ENCODE measurements at places on chromosomes 12 and 14.

DNA sequence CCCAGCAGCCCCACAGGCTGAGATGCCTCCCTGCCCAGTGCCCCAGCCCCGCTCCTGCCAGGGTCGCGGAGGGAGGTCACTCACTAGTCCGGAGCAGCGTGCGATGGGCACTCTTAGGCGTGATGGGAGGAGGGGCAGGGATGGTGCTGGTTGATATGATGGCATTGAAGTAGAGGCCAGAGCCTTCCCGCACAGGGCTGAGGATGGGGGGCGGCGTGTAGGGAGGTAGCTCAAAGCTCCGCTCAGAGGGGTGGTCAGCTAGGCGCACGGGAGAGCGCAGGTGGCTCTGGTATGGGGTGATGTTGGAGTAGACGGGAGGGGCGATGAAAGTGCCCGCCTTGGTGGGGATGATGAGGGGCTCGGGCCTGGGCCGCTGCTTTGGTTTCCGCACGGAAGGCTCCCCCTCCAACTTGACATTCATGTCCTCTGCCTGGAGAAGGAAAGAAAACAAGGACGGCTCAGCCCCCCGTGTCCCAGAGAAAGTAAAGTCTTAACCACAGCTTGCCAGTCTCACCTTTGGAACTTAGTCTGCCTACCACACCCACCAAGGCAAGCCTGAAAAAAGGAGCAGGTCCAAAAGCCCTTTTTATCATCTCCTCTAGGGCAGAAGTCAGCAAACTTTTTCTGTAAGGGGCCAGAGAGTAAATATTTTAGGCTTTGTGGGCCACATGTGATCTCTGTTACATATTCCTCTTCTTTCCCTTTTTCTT is 15.5 kb upstream of the PNMA1 start:
- DNase-seq: no peak

DNA sequence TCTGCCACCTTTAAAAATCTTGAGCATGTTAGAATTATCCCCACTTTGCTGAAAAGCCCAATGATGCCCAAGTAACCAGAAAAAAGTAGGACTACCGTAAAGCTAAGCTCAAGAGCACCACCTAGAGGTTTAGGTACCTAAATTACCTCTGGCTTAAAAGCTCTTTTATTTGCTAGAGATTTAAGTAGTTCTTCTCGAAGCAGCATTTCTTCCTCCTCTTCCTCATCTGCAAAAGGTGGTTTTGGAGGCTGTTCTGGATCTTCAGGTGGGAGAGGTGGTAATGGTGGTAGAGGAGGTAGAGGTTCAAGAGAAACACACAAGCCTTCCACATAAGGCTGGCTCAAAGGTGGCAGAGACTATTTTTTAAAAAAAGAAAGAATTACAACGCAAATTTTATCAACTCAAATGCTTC is 26.9 kb downstream of the ZFC3H1 start:
- DNase-seq: peak; percentile 58

- DNase-seq: peak; percentile 67
Measured at GRCh38 chr12:122961531-122962329, 4.5 kb downstream of the ABCB9 start.

- DNase-seq: no peak
Measured at GRCh38 chr12:68633614-68634558, 23.2 kb downstream of the RAP1B start.

DNA sequence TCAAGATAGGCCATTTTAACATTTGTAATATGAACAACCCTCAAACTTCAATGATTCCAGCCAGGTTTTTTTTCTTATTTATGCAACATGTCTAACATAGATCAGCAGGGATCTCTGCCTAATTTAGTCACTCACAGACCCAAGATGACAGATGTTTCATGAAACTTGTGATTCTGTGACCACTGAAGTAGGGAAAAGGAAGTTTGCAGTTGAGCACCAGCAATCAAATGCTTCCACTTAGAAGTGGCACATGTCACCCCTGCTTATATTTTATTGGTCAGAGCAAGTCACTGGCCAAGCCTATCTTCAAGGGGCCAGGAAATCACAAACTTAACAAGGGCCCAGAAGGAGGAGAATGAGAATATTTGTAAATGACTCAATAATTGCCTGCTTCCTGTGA is 150.6 kb downstream of the BCAT1 start:
- DNase-seq: peak; percentile 78

DNA sequence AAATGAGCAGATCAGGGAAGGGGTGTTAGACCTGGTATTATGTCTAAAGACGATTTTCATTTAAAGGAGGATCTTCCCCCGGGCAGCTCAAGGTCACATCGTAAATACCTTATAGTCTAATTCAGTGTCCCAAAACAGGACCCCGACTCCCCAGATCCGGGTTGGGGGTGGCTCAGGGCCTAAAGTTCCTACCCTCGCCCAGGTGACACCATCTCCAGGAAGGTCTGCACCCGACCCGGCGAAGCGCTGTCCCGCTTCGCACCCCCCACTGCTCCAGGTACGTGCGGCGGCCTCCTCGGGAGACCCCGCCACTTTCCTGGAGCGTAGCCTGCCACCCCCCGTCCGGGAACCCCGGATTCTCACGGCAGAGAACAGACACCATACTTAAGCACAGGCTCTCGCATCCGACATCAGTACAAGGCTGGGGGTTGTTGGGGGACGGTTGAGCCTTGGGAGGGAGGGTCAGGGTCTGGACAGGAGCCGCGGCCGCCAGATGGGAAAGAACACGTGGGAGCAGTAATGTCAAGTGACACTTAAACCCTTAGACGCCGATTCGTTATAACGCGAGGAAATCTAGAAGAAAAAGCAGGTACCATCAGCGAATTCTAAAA is 556 bp downstream of the TIMM9 start:
- DNase-seq: peak; percentile 63

- no peak for DNase-seq
Measured at GRCh38 chr14:103436533-103436932, 51.3 kb downstream of the MARK3 start.

DNA sequence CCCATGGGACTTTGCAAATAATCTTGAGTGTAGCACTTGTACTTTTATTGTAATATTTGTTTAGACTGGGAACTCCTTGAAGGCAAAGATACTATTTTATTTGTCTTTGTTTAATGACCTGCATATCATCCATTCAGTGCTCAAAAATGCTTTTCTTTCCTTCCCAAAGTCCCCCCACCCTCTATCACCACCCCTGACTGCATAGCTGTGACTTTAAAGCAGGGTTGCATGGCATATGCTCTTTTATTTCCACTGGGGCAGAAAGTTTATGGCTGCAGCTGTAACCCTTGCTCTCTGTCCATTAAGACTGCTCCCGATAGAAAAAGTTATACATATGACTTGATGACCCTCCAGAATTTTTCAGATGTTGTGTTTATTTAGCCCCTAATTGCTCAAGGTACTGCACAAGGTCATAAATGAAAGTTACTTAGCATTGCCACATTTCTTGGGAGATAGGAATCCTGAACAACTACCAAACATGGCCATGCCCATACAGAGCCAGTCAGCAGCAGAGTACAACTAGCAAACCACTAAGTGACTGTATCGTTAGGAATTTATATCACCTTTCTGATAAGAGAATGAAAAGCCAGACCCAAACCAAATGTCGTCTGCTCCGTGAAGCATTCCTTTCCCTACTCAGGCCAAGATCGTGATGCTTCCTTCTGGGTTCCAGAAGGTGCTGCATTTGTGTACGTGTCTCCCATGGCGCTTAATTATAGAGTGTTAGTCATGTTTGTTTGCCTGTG is 114.3 kb downstream of the DIP2B start:
- no peak for DNase-seq

DNA sequence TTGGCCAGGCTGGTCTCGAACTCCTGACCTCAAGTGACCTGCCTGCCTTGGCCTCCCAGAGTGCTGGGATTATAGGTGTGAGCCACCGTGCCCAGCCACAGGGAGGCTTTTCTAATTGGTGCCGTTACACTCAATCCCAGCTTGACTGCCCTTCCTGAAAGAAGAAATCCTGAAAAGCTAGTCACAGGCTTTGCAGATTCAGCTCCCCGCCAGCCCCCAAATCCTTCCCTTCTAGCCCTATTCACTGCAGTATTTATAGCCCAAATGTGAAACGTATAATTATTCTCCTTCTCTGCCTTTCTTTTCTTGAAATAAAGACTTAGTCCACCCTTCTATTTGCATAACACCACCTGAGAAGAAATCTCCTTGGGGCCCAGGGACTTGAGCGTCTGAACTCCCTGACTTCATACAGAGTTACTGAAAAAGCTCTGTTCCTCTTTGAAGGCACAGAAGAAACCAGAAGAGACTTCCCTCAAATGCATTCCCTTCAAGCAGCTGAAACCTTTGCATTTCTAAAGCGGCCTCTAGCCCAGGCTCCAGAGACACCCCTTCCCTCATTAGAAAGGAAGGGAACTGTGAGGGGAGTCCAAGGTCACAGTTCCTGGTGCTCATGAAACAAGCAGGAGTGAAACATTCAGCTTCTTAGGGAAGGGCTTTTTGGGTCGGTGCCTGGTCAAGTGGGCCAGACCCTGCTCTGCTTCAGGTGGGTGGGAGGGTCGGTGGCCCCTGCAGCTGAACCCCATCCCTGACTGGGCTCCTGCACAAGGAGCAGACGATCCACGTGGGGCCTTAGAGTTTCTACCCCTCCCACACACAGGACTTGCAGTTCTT is 42.3 kb upstream of the BATF start:
- no peak for DNase-seq

DNA sequence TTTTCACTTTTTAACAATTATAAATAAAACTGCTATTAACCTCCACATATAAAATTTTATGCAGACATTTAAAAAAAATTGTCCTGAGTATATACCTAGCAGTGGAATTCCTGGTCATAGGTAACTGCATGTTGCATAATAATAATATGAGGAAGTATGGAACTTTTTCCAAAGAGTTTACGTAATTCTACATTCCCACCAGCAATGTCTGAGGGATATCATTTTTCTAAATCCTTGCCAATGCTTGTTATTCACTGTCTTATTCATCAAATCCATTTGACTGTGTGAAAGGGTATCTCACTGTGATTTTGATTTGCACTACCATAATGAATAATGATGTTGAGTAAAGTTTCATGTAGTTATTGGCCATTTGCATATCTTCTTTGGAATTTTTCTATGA is 393.8 kb downstream of the LRFN5 start:
- no peak for DNase-seq

DNA sequence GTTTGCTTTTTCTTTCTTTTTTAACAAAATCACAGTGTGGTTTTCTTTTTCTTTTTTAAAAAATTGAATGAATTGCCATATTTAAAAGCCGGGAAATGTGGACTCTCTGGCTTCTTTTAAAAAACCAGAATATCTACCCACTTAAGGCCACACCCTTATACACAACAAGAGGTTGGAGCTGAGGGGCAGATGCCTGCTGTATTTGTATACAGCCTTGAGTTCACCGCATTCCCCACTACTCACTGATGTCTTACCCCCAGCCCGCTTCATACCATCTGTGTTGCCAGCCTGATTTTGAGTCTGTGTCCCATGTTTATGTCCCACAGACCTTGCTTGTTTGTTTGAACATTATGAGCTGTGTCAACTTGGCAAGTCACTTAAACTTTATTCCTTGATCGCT is 14.3 kb downstream of the JDP2 start:
- no peak for DNase-seq

GRCh38 chr12:20101046-20101445 is 267.3 kb upstream of the PDE3A start:
- no peak for DNase-seq

DNA sequence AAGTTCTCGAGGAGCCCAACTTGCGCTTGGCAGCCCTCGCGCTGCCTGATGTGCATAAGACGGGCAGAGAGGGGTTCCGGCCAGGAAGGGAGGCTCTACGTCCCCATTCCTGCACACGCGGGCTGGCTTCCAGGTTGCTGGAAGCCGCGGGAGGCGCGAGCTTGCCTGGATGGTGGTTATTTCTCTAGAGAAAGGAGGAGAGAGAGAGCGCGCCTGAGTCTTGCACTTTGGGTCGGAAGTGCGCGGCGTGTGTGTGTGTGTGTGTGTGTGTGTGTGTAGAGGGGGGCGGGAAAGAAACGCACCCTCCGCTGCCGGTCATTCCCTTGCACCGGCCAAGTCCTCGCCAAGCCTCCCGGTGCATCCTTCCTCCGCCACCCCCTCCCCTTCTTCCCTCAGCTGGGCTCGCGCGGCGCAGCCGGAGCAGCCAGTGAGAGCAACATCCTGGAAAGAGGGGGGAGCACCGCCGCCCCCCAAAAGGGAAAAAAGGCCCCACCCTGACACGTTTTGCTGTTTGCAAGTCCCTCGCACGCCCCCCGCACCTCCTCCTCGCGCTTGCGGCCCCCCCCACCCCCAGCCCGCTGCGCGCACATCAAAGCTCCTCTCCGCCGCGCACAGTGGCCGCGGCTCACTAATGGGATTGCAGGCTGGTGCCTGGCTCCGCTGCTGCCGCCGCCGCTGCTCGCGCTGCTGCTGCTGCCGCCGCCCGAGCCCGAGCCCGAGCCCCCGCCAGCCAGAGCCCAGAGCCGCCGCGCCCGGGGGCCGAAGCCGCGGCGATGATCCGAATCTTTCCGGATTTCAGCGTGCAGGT is 4.4 kb upstream of the NPAS3 start:
- no peak for DNase-seq

GRCh38 chr12:65990592-65990991 is 140.0 kb downstream of the LLPH start:
- DNase-seq: no peak

DNA sequence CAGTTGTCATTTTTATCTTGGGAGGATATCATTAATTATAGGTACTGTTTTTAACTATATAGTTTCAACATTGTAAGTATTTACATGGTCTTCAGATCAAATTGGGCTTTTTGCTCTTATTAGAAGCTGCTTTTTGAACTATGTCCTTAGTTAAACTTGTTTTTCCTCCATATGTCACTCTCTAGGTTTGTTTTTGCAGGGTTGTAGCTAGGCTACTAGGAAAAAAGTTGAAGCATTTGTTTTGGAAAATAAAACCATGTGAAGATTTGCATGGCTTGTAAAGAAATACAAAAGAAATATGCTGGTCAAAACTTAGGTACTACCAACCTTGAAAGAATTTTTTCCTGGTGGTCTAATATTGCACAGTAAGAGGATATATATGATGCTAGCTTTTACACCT is 3.4 kb downstream of the ARID2 start:
- no peak for DNase-seq

- no peak for DNase-seq
Measured at GRCh38 chr14:65100922-65101541, 1.3 kb downstream of the MAX start.

DNA sequence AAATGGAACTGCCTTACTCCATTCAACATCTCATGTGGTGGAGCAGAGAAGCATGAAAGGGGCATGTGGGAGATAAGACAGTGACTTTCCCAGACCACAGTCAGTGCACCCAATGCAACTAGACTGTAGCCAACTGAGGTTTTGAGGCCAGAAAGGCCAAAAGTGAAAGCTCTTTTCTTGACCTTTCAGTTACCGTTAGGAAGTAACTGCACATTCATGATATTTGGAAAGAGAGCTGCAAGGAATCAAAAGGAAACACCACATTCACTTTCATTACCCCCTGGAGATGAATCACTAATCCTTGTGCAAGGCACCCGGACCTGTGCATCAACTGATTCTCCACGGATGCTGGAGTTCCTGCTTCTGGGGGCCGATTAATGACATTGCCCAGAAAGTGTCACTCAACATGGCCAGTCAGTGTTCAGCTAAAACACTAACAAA is 72.9 kb upstream of the ELK3 start:
- DNase-seq: peak; percentile 87

- no peak for DNase-seq
Measured at GRCh38 chr12:92012691-92013090, 133.0 kb downstream of the BTG1 start.

GRCh38 chr12:42213023-42213422 is 25.0 kb downstream of the YAF2 start:
- no peak for DNase-seq

All from inflammatory macrophage (primary cell).